ENCODE measurements at places on chromosomes 12 and 14. TPM values are rescaled to one million over a fixed set of nuclear protein-coding genes. Genes with fewer than 3 reads are reported as not detected.

Gene ATL1
- 1.6 TPM for total RNA-seq

Gene PGAM5
- total RNA-seq: 191 TPM

Gene KIF5A
- total RNA-seq: not detected

Gene ALX1
- not detected for total RNA-seq

Gene RASAL1
- total RNA-seq: 0.33 TPM

Gene DNAJC22
- 8.2 TPM for total RNA-seq

Gene MYH6
- not detected for total RNA-seq

Gene PRPH
- not detected for total RNA-seq

Gene TSPAN9
- 12.0 TPM for total RNA-seq

Gene ADSS1
- 8.3 TPM for total RNA-seq

Gene COL2A1
- not detected for total RNA-seq

Gene CRIP1
- 791 TPM for total RNA-seq

Gene HPD
- total RNA-seq: not detected

Gene P2RX2
- not detected for total RNA-seq

Gene RNFT2
- 16.2 TPM for total RNA-seq

Gene BMAL2
- 20.2 TPM for total RNA-seq

Gene KLRG1
- not detected for total RNA-seq

Gene IL22
- not detected for total RNA-seq

Gene DDX23
- 103 TPM for total RNA-seq

Gene HOXC12
- total RNA-seq: 0.05 TPM
